NCI-H510A (cell line): ENCODE measurements at places on chromosomes 3 and 15.
A peak's percentile ranks its signal among the peaks of the same experiment; 100 is the strongest.

GRCh38 chr3:50708620-50709019 lies 33.9 kb downstream of the DOCK3 start:
- no peak for DNase-seq

- DNase-seq = no peak
Measured at GRCh38 chr15:69394556-69395282, 19.4 kb upstream of the KIF23 start.

- DNase-seq = no peak
Measured at GRCh38 chr3:11718637-11719405, 75.1 kb upstream of the VGLL4 start.

DNA sequence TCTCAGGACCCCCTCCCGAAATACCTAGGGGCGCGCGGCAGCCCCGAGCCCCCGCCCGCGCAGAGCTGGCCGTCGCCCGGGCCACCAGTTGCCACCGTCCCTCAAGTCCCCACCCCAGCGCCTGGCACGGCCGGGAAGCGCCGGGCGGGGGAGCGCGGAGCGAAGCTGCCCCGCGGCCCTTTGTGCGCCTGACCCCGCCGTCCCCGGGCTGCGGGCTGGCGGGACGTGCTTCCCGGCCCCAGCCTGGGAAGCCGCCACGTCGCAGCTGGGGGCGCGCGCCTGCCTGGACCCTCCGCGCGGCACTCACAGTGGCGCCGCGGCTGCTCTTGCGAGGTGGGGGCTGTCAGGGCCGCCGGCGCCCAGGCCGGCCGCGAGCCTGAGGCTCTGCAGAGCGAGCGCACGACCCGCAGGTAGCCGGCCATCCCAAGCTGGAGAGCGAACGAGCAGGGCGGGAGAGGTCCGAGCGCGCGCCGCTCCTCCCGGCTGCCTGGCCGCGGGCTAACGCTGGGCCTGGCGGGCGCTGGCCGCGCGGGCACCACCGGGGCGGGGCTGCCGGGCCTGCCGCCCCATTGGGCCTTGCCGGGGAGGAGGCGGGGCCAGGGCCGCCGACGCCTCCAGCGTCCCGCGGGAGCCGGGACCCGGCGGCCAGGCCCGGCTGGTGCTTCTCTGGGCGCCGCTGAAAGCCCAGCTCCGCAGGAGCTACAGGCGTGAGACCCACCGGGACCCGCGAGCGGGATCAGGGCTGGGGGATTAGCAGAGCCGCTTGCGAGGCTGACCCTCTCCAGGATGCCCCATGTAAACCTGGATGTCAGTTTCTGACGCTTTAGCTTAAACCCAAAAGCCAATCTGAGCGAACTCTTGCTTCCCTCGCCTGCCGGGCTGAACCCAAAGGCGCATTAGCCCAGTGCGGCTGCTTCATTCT lies at the start of gene IDH2:
Gene IDH2, minus strand, starts transcription at position 500 of the 922 bp plus-strand sequence. Its CDS starts 78 bp downstream, at position 422.
- peak; percentile 55 for DNase-seq

- no peak for DNase-seq
Measured at GRCh38 chr15:51793521-51794305, 35.7 kb upstream of the TMOD3 start.

DNA sequence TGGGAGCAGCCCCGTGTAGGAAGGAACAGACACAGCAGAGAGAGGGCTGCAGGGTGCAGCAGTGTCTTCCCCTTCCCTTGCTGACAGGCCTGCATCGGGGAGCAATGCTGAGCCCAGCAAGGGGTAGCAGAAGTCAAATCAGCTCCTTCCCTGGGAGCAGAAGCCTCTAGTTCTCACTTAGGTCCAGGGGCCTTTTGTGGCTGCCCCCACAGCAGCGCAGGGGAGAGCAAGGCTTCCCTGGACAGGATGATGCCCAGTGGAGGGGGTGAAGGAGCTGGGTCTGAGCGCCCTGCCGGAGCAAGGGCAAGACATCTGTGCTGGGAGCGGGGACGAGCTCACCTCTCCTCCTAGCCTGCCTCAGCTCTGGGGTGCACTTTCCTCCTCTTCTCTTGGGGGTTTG lies 827 bp downstream of the PLCB2 start:
- no peak for DNase-seq

DNA sequence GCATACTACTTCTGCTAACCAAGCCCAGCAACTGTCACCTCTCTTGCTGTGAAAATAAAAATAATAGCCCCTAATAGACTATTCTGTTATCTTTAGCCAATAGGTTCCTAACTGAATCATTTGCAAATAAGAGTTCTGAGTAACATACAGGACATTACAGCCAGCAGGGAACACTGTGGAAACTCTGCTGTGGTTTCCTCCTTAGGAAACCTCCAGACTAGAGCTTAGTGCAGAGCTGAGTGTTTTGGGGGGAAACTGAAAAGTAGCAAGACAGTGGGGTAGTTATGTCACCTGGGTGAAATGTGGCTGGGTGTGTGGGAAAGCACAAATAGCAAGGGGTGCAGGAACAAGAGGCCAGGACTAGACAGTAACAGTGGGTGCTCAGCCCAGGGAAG lies 32.4 kb downstream of the DZIP1L start:
- DNase-seq = no peak

GRCh38 chr3:160226026-160226907 lies 1.0 kb downstream of the C3orf80 start:
- DNase-seq = peak; percentile 13

- DNase-seq = no peak
Measured at GRCh38 chr3:7461202-7461825, 600.4 kb downstream of the GRM7 start.

- no peak for DNase-seq
Measured at GRCh38 chr3:50532062-50532705, 28.8 kb upstream of the CACNA2D2 start.

- peak; percentile 38 for DNase-seq
Measured at GRCh38 chr3:51669241-51670052, 1.6 kb upstream of the TEX264 start.

GRCh38 chr15:56469483-56469882 lies 4.5 kb upstream of the MNS1 start:
- DNase-seq = no peak

DNA sequence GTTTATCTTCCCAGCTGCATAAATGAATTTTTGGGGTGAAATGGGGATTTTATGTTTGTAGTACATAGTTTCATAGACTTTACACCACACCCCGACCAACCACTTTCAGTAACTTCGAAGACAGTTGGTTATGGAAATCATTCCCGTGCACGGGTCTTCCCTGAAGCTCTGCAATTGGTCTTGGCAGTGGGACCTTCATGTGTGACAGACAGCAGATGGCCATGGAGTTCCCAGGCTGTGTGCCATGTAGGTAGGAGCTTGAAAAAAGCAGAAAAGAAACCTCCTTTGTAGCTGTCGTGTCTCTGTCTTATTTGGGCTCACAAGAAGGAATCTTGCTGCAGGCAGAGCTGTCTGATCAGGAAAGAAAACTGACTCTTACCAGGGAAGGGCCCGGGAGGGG lies 25.9 kb downstream of the EXOG start:
- DNase-seq = no peak

GRCh38 chr15:66128116-66128680 lies 125.4 kb downstream of the MEGF11 start:
- no peak for DNase-seq
